ENCODE measurements at places on chromosomes 13 and 19.

- DNase-seq = no peak
These were observed 1813.4 kb downstream of the PCDH9 start for GRCh38 chr13:65416784-65417183.

DNA sequence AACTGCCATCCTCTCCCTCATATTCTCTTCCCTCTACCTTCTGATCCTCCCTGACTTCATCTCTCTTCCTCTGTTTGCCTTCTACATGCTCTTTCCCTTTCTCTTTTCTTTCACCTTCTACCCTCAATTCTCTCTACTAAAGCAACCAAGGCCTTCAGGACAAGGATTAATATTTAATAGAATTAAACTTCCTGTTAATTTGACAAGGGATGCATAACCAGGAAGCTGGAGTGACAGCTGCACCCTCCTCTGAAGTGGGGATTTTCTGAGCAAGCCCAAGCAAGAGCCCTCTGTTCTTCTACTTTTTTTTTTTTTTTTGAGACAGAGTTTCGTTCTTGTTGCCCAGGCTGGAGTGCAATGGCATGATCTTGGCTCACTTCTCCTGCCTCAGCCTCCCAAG is 63.4 kb upstream of the MED4 start:
- no peak for DNase-seq

- no peak for DNase-seq
These were observed 361.5 kb downstream of the RFC3 start for GRCh38 chr13:34179481-34179880.

GRCh38 chr13:34247596-34247995 is 429.6 kb downstream of the RFC3 start:
- no peak for DNase-seq

- no peak for DNase-seq
These were observed 1.2 kb upstream of the ENOX1 start for GRCh38 chr13:43787997-43788396.

GRCh38 chr19:46471811-46472543 is 614 bp upstream of the PNMA8A start:
- no peak for DNase-seq

DNA sequence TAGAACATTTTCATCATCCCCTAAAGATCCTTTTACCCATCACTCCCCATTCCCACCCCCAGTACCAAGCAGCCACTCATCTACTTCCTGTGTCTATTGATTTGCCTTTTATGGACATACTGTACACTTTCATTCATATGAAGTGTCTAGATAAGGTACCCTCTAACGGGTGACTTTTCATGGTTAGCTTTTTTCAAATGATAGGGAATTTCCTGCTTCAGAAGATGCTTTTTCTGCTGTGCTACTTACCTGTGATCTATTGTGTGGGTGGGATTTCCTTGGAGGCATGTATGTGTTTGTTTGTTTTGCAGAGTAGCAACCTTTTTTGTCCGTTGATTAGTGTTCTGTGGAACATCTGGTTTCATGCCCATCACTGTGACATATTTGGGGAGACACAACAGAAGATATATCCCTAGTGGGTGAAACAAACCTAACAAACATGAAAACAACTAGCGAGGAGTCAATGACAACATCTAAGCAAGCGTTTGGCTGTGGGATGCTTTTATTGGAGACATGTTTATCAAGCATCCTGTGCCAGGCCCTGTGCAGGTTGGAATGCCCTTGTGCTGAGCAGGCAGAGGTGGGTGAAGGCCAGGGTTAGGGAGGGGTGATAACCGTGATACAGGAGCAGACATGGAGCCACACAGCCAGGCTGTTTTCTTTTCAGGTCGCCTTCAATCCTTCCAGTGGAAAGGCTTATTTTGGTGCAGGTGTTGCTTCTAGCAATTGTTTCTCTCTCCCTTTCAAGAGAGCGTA is 17.6 kb downstream of the SPINT2 start:
- no peak for DNase-seq

- DNase-seq = peak; percentile 68
These were observed 1.3 kb upstream of the BSG start for GRCh38 chr19:570937-571565.

- no peak for DNase-seq
These were observed 229.1 kb downstream of the TSHZ3 start for GRCh38 chr19:31119951-31120690.

- no peak for DNase-seq
These were observed 107.8 kb upstream of the TNFSF11 start for GRCh38 chr13:42466123-42466522.

DNA sequence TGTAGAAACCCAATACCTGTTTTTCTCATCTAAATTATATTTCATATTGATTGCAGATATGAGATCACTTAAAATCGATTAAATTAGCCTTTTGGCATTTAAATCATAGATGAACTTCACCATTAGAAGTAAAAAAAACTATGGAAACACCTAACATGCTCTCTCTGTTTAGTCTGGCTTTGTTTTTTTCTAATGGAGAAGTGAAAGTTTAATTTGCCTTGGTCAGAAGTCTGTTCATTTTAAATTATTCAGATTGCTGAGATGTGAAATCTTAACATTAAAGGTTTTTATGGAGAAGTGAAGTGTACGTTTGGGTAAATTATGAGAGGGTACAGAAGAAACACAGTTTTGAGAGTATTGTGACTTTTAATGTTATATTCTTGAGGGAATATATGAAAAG is 6.7 kb downstream of the SUGT1 start:
- no peak for DNase-seq

DNA sequence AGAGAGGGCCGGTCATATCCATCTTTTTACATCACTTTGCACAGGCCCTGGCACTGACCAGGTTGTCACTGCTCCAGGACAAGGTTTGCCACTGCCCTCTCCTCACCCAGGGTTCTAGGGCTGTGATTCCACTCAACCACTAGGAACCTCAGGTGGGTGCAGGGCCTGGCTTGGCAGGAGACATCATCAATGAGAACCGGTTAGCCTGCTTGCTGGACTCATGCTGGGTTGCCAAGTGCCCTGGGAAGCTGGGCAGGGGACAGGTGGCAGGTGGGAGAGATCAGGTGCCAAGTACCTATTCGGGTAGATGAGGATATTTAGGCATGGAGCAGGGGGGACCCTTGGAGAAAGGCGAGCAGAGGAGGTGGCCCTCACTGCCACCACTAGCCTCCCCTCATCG is 4.2 kb upstream of the CERS4 start:
- DNase-seq = no peak

GRCh38 chr19:17757125-17757524 is 5.8 kb downstream of the FCHO1 start:
- DNase-seq = no peak

DNA sequence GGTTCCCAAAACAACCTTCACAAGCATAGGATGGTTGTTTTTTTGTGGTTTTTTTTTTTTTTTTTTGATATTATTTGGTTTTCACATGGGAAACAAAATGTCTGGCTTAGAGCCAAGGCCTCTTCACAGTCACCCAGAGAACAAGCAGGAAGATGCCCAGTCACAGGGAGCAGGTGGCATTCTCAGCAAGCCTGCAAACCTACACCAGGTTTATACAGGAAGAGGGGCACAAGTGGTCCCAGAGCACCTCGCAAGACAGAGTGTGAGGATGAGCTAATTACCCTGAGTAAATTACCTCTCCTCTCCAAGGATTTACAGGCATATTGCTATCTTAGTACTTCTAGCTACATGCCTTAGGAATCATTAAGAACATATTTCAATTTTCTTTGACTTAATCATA is 1375.6 kb downstream of the EFNB2 start:
- no peak for DNase-seq

- no peak for DNase-seq
These were observed 3.3 kb upstream of the ADGRE5 start for GRCh38 chr19:14377883-14378328.

GRCh38 chr13:24683838-24684599 is 3.8 kb downstream of the ATP12A start:
- peak; percentile 80 for DNase-seq

DNA sequence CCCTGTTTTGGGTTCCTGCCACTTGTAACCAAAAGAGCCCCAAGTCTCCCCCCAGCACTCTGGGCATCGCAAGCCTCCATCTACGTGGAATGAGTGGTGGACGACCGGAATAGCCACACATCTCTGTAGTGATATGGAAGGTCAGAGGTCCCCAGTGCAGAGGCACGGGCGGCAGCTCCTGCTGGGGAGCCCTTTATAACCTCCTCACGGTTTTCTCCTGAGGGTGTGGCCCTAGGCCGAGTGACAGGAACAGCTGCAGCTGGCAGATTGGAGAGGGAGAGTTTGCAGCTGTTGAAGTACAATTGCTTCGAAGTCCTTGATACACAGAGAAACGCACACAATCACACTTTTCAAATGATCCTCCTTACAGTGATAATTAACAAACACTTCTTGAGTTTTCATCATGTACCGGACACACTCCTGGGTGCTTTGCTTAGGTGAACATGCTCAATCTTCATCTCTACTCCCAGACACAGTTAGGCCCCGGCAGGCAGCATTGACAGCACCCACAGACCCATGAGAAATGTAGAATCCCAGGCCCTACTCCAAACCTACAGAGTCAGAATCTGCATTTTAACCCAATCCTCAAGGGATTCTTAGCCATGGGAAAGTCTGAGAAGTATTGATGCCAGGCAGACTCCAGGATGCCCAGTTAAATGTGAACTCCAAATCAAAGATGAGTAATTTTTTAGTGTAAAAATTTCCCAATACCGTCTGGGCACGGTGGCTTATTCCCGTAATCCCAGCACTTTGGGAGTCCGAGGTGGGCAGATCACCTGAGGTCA is 4.9 kb upstream of the ZNF787 start:
- no peak for DNase-seq

- DNase-seq = peak; percentile 60
These were observed 558 bp downstream of the MZT1 start for GRCh38 chr13:72726726-72727416.

GRCh38 chr19:5504114-5504513 is 48.9 kb downstream of the ZNRF4 start:
- DNase-seq = no peak

DNA sequence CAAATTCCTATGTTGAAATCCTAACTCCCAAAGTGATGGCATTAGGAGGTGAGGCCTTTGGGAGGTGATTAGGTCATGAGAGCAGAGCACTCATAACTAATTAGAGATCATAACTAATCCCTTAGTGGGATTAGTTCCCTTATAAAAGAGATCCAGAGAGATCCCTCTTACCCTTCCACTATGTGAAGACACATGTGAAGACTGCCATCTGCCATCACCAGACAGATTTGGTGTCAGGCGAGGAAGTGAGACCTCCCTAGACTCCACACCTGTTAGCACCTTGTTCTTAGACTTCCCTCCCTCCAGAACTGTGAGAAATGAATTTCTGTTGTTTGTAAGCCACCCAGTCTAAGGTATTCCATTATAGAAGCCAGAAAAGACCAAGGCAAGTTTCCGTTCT is 112.2 kb downstream of the NDFIP2 start:
- no peak for DNase-seq

- no peak for DNase-seq
These were observed 10.9 kb upstream of the ZBTB32 start for GRCh38 chr19:35693422-35693821.

DNA sequence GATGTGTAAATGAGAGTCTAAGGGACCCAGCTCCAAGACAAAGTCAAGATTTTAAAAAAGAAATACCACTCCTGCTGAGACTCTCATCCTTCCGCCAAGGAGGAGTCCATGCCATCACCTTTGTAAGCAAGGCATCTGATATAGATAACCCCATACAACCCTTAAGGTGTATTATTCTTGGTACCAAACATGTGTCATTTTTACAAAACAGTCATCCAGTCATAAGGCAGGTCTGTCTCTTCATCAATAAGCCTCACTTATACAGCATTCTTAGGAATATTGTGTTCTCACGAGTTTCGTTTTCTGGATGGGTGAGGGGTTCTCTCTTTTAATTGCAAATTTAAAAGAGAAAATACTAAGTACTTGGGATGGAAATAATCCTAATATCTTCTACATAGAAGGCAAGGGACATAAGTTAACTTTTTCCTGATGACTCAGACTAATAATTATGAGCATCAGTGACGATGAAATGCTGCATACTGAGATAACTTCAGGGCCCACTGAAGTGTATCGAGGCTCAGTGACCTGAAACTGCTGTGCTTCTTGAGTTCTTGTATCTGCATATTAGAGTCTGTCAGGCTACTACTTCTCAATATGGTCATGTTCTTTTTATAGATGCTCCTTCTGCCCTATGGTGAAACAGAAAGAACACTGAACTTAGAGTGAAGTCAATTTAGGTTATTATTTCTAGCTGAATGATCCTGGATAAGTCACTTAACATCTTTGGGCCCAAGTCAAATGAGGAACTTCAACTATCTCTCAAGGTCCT is 166.6 kb downstream of the KLF12 start:
- no peak for DNase-seq

DNA sequence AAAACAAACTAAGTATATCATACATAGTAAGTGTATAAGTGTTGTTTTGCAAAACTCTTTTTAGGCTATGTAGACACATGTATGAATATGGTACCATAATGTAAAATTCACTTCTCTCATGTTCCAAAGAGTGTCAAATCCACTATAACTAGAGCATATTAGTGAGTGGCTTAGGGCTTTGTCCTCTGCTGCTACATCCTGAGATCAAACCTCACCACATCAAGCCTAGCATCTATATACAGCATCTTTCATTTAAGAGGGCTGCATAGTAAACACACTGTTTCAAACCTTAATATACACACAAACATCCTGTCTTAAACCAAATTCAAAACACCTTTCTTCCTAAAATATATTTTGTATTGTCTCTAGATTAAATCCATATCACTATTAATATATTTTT is 38.7 kb downstream of the ELF1 start:
- DNase-seq = no peak

DNA sequence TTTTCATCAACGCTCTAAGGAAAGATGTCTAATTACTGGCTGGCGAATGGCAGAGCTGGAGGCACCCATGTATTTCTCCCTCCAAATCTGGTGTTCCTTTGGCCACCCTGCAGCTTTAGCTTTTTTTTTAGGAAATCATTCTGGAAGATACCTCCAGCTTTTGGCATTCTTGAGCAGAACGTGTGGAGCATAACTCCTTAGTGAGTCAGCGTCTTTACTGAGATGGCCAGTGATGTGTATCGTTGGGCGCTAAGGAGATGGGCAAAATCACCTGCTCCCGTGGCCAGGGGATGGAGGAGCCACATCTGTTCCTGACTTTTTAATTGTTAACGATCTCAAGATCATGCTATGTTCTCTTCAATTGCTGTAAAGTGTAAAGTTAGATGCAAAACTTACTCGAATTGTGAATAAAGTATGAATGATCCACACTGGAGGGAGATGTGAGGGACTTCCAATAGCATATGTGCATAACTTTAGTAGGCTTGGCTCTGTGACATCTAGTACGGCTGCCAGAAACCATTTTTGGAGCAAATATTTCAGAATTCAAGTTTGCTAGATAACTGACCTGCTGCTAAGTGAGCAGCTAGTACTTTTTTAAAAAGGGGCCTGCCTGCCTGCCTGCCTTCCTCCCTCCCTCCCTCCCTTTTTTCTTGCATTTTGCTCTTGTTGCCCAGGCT is 24.4 kb upstream of the C1QTNF9 start:
- no peak for DNase-seq

- DNase-seq = no peak
These were observed 7.6 kb upstream of the PTBP1 start for GRCh38 chr19:789701-790060.

- no peak for DNase-seq
These were observed 19.5 kb downstream of the COMP start for GRCh38 chr19:18771328-18772242.

- no peak for DNase-seq
These were observed 423.5 kb upstream of the ATXN8OS start for GRCh38 chr13:69683921-69684686.

All from stimulated activated naive CD8-positive, alpha-beta T cell treated with anti-CD3 and anti-CD28 coated beads, Interleukin-15, Interleukin-2, amounts not matched to agents 100 U/mL and 50 U/mL, for 24 hours (primary cell).